ENCODE measurements at places on chromosomes 2 and 18.

- DNase-seq, result no peak
These were observed 488.0 kb downstream of the EIPR1 start for GRCh38 chr2:2889646-2890045.

DNA sequence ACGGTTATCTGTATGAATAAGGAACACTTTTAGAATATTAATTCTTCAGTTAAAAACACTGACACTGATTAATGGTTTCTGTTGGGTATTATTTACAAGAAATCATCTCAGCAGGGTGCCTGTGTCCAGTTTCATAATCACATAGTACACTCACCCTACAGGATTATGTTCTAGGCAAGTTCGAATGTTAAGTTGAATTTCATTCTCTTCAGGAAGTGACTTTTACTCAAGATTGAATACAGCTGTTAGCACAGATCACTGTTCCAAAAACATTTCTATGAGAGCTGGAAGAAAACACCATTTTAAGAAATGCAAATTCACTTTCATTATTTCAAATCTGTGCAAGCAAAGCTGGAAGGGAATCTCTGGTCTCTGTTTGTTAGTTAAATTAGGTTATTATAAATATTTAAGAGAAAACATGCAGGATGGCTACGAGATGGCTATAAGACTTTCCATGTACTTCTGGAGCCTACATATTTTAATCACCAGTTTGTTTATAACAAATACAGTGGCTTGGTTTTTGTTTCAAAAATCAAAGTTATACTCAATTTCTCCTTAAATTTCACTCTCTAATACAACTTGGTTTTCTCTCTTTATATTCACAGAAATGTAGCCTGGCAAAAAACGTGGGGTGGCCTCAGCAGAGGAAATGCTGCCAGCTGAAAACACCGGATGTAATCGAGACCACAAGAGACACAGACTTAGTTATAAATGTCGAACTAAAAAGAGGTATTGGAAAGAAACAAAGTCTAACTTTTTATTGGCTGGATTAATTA lies 65.8 kb downstream of the RBMS1 start:
- DNase-seq, result peak; percentile 91

GRCh38 chr2:237723602-237724001 lies 75.0 kb upstream of the RBM44 start:
- no peak for DNase-seq

GRCh38 chr2:1002350-1002749 lies 51.7 kb downstream of the SNTG2 start:
- no peak for DNase-seq

- no peak for DNase-seq
These were observed 258.6 kb downstream of the RBM43 start for GRCh38 chr2:151002959-151003600.

DNA sequence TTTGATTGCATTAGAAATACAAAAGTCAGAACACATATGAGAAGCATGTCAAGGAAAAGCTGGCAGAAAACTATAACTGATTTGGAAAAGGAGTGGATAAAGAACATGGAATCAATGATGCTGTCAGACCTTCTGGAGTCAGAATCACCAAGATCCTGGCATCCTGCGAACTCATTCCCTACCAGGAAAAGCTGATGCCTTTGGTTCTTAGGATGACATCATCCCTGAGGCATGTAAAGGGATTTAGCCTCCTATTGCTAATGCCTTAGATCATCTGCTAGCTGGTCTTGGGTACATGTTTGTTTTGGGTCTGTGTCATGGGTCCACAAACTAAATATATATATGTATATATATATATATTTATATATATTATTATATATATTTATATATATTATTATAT lies 680.7 kb downstream of the EPHA4 start:
- peak; percentile 40 for DNase-seq
